ENCODE measurements at places on chromosomes 12 and 14. TPM values are rescaled to one million over a fixed set of nuclear protein-coding genes. Genes with fewer than 3 reads are reported as not detected.

- H3K27me3 ChIP-seq = no peaks in the 10 kb centered on the region
- H3K27ac ChIP-seq = no peak overlapping the region
- DNase-seq = peak; percentile 56
- no peaks in the 10 kb centered on the region for H3K36me3 ChIP-seq
- no peaks in the 10 kb centered on the region for H3K4me1 ChIP-seq
- H3K4me3 ChIP-seq = no peak overlapping the region
Measured at GRCh38 chr12:115916910-115917668, 360.4 kb downstream of the MED13L start.

DNA sequence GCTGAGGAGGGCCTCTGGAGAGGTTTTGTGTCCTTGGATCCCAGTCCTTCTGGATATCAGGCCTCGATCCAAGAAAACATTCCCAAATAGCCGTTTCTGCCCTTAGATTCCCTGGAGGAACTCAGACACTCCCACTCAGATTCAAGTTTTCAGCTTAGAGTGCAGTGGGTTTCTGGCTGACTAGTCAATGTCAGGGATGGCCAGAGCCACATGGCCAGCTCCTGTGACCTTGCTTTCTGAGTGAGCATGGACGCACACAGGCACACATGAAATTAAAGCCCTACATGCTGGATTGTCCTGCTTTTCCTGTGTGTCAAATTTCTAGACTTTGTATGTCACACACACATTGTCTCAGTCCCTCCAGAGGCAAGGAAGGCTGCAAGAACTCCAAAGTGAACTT, 86.2 kb downstream of the TNFAIP2 start:
- H3K27ac ChIP-seq = no peak overlapping the region
- H3K4me3 ChIP-seq = no peak overlapping the region
- no peak for DNase-seq
- H3K36me3 ChIP-seq = no peaks in the 10 kb centered on the region
- no peaks in the 10 kb centered on the region for H3K4me1 ChIP-seq

DNA sequence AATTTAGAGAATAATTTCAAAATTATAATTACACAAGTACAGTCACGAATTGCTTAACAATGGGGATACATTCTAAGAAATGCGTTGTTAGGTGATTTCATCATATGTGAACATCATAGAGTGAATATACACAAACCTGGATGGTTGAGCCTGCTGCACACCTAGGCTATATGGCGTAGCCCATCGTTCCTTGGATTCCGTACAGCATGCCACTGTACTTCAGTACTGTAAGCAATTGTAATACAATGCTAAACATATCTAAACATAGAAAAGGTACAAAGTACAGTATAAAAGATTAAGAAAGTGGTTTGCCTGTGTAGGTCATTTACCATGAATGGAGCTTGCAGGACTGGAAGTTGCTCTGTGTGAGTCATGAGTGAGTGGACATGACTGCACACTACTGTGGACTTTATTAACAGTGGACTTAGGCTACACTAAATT, 286.2 kb downstream of the CACNA1C start:
- H3K4me1 ChIP-seq = no peaks in the 10 kb centered on the region
- no peak for DNase-seq
- H3K4me3 ChIP-seq = no peak overlapping the region
- H3K27me3 ChIP-seq = no peaks in the 10 kb centered on the region

DNA sequence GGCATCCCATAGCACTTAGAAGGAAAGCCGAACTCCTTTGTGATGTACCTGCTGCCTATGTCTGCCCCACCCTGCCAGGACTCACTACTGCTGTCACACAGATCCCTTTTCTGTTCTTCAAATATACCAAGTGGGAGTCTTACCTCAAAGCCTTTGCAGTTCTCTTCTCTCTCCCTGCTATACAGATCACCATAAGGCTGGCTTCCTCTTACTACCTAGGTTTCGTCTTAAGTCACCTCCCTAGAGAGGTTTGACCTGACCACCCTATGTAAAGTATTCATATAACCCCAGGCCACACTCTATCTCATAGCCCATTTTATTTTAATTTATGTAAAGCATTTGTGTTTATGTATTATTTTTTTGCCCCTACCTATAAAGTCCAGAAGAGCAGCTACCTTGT, 117.6 kb downstream of the CRADD start:
- H3K4me1 ChIP-seq = no peaks in the 10 kb centered on the region
- H3K4me3 ChIP-seq = no peak overlapping the region
- DNase-seq = no peak
- H3K36me3 ChIP-seq = no peaks in the 10 kb centered on the region
- H3K27me3 ChIP-seq = no peaks in the 10 kb centered on the region

GRCh38 chr14:90455100-90455571, 58.3 kb downstream of the CALM1 start:
- no peak overlapping the region for H3K27ac ChIP-seq
- H3K27me3 ChIP-seq = no peaks in the 10 kb centered on the region
- no peak for DNase-seq
- H3K4me3 ChIP-seq = no peak overlapping the region
- H3K36me3 ChIP-seq = no peaks in the 10 kb centered on the region
- no peaks in the 10 kb centered on the region for H3K4me1 ChIP-seq

DNA sequence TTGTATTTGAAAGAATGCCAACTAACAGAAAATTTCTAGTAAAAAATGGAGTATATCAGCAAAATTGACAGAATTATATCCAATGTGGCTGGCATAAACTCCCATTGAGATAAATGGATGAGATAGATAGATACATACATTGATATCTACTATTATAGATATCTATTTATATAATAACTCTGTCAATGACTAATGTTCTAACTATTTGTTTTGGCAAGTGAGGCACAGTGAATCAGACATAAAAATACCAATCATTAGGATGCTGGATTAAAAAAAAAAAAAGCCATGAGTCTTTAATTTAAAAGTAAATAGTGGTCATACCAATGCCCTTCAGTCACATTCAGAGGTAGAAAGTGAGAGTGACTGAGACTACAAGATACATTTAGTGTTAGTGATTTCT, 33.7 kb upstream of the GLIPR1 start:
- H3K4me3 ChIP-seq = no peak overlapping the region
- H3K36me3 ChIP-seq = no peaks in the 10 kb centered on the region
- H3K4me1 ChIP-seq = no peaks in the 10 kb centered on the region
- DNase-seq = no peak

DNA sequence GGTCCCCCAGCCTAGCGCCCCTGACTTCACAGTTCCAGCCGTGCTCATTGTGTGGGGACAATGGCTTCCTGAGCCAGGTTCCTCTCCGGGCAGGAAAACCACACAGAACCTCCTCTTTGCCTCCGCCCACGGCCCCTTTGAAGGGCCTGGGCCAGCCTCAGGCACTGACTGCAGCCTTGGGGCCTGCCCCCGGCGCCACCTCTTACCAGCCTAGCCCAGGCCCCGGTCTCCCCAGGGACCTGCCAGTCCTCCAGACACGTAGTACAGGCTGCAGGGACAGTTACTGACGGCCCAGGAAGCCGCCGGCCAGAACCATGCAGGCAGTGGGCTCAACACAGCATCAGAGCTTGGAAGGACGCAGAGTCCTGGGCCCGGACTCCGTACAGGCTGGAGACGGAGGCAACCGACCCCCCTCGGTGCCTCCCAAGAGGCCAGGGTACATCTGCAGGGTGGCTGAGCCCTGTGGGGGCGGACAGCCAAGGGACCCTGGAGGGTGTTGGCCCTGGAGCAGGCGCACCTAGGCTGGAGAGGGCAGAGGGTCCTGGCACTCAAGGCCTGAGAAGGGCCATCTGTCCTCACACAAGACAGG, 20.9 kb upstream of the NUDT14 start:
- no peak overlapping the region for H3K4me3 ChIP-seq
- no peaks in the 10 kb centered on the region for H3K4me1 ChIP-seq
- H3K27ac ChIP-seq = no peak overlapping the region
- no peaks in the 10 kb centered on the region for H3K36me3 ChIP-seq
- H3K27me3 ChIP-seq = peaks cover 6% of the 10 kb centered on the region

- no peak for DNase-seq
- no peaks in the 10 kb centered on the region for H3K27me3 ChIP-seq
- no peaks in the 10 kb centered on the region for H3K36me3 ChIP-seq
- H3K27ac ChIP-seq = no peak overlapping the region
- no peak overlapping the region for H3K4me3 ChIP-seq
- no peaks in the 10 kb centered on the region for H3K4me1 ChIP-seq
Measured at GRCh38 chr12:94143438-94143837, 4.9 kb upstream of the PLXNC1 start.

DNA sequence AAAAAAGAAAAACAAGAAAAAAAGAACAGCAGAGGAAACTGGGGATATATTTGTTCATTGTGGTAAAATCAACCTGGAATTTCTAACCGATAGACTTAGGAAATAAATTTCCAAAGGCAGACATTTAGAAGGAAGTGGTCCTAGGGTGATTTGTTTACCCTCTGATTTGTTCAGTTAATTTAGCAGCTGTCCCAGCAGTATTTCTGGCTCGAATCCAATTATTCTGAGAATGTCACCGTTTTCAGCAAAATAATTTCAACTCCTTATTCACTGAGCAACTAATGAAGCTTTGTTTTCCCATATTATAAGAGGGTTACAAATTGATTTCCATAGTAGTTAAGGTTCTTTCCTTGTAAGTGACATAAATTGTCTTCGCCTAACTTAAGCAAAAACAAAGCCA, 285.2 kb upstream of the SYT10 start:
- no peaks in the 10 kb centered on the region for H3K36me3 ChIP-seq
- H3K4me1 ChIP-seq = no peaks in the 10 kb centered on the region
- no peak overlapping the region for H3K4me3 ChIP-seq
- DNase-seq = no peak
- no peaks in the 10 kb centered on the region for H3K27me3 ChIP-seq

GRCh38 chr12:94178054-94178453, 29.7 kb downstream of the PLXNC1 start:
- H3K27me3 ChIP-seq = no peaks in the 10 kb centered on the region
- DNase-seq = no peak
- no peaks in the 10 kb centered on the region for H3K36me3 ChIP-seq
- H3K4me3 ChIP-seq = no peak overlapping the region
- peaks cover 7% of the 10 kb centered on the region for H3K4me1 ChIP-seq
- no peak overlapping the region for H3K27ac ChIP-seq

The PTGER2 gene
- 155 TPM for total RNA-seq

The KLRK1 gene
- 75.2 TPM for total RNA-seq

Measured in naive thymus-derived CD4-positive, alpha-beta T cell (primary cell).